Activated CD4-positive, alpha-beta memory T cell treated with anti-CD3 and anti-CD28 coated beads, Interleukin-2, amount 10 ng/mL, durations not matched to agents 7 days and 5 days (primary cell): ENCODE measurements at places on chromosomes 16 and 17.

GRCh38 chr16:5225931-5226655 is 128.5 kb upstream of the EEF2KMT start:
- no peak for DNase-seq

DNA sequence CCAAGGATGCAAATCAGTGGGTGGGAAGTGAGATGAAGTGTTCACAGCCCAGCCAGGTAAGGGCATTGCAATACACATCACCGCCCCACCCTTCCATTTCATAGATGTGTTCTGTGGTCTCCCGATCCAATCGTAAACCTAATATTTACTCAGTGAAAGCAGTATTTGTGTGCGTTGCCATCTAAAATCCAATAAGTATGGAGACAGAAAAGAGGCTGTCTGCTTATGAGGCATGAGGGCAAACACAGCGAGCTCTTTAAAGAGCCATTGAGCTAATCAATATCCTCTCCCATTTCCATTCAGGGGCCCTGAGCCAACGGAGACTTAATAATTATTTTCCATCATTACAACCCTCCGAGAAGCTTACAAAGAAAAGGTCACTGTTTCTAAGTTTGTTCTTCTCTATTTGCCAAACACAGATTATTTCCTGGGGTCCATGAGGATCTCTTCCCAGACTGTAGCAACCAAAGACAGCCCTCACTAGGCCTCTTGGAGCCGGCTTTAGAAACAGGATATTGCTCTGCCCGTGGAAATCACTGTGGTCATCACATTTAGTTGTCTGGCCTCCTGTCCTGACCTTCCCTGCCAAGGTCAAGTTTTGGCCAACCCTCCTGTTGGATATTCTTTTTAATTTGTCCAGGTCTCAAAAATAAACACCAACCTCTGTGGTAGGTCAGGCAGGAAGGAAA is 120.1 kb downstream of the SLC39A11 start:
- DNase-seq: no peak

DNA sequence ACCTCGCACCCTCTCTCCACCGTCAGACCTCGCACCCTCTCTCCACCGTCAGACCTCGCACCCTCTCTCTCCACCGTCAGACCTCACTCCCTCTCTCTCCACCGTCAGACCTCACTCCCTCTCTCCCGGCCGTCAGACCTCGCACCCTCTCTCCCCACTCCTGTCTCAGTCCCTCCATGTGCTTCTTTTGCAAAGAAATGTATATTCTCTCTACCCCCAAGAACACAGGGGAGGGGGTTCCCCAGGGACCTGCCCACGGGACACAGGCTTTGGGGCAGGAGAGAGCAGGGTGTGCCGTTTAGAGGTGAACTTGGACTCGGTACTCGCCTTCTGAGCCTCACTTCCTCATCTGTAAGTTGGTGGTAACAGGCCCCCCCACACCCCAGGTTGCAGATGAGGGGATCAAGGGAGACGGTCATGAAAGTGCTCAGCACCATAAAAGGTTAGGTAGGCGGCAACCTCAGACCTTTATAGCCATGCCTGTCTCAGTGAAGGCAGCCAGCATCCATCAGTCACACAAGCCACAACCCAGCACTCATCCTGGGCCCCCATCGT is 63.7 kb downstream of the RPH3AL start:
- no peak for DNase-seq

DNA sequence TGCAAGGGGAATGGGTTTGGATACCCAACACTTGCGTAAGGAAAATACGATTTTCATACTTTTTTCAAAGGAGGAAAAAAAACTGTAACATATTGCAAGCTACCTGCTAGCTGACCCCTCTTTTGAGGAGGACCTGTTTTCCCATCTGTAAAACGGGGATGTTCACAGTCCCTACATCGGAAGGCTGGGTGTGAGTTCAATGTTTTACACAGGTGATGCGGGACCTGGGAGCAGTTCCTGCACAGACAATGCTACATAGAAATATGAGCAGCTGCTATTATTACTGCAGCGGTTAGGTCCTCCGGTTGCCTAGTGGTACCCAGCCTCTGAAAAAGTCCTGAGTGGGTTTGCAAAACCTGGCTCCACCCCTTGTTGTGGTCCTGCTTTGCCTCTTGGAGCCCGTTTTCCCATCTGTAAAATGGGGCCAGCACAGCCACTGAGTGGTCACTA is 3.5 kb downstream of the SOCS1 start:
- peak; percentile 34 for DNase-seq

GRCh38 chr17:83116783-83117555 is 37.6 kb downstream of the METRNL start:
- no peak for DNase-seq

DNA sequence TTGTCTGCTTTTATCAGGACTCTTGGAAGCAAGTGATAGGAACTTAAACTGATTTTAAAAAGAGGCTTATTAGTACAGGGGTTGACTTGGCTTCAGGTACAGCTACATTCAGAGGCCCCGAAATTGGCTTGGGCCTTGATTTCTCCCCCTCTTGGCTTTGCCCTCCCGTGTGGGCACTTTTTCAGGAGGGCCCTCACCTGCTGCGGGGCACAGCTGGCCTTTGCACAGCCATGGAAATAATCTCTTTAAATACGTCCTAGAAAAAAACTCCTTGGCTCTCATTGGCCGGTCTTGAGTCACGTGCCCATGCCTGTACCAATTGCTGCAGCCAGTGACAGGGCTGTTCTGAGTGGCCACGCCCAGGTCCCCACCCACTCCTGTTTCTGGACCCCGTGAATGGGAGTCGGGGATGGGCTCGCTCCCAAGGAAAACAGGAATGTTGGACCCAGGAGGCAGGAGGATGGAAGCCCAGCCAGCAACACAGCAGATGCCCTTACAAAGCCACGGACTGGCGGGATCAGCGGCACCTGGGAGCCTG is 15.0 kb downstream of the CA5A start:
- DNase-seq: no peak

- no peak for DNase-seq
Observed at GRCh38 chr16:80285104-80285503, 255.7 kb upstream of the DYNLRB2 start.

GRCh38 chr17:1104222-1104621 is 75.6 kb downstream of the ABR start:
- no peak for DNase-seq

DNA sequence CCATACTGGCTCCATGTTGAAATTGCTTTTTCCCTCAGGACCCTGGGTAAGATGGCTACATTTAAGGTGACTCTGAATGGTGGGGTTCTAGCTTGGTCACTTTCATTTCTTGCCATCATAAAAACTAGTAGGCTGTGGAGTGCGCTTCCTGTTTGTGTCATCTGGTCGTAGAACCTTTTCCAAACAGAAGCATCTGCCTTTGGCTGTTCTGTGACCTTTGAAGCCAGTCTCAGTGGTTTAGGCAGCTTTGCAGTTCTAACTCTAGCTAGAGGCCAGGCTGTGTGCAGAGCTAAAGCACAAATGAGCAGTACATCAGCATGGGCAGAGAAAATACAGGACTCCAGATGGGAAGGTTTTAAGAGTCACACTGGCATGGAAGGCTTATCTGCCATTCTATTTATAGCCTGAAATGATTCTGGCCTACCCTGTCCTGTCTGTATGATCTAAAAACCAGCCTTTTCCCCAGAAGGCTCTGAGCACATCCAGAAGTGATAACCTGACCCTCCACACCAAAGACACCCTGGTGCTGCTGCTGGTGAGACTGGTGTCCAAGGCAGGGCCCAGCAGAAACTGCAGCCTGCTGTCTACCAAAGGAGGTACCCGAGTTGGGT is 8.6 kb downstream of the ESRP2 start:
- DNase-seq: no peak

- DNase-seq: no peak
Observed at GRCh38 chr16:54385141-54385540, 98.6 kb upstream of the IRX3 start.

DNA sequence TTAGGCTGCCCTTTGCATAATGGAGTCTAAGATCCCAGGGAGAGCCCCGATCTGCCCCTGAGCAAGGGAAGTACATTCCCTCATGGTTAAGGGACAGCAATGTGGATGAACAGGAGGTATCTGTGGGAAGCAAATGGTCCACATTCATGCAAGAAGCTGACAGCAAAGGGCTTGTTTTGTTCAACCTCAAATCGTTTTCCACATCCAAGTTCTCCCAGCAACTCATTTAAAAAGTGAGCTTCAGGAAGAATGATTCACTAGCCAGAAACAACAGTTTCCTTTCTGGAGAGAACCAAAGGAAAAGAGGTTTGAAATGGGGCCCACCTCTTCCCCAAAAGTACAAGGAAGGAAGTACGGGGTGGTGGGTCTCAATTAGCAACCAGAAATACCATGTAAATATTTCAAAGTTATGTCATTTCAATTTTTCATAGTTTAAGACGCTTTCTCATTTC is 9.4 kb downstream of the HSPB9 start:
- DNase-seq: no peak

DNA sequence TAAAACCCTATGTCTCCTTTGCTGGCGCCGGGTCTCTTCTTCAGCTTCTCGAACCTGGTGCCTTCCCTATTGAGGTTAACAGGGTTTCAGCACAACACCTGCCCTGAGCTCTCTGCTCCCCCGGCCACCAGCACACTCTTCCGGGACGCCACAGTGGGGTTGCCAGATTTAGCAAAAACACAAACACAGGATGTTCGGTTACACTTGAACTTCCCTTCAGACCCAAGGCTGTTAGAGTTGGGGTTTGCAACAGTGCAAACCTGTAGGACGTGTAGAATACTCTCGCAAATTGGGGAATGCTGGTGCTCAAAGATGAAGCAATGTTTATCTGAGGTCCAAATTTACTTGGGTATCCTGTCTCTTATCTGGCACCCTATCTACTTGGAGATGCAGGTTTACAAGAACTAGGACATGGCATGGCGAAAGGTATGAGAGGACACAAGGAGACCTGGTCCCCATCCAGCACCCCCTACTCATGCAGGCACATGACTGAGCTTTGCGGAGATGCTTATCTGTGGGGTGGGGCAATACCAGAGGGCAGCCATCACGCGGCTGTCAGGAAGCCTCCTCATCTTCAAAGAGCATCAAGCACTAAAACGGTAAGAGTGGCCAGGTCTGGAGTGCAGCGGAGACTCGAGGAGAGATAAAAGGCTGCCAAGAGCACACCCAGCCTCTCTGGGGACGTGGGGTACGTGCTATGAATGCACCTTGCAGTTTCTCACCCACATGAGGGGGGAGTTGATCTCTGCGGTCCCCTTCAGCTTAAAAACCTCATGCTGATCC is 52.8 kb downstream of the SDK2 start:
- DNase-seq: peak; percentile 68

DNA sequence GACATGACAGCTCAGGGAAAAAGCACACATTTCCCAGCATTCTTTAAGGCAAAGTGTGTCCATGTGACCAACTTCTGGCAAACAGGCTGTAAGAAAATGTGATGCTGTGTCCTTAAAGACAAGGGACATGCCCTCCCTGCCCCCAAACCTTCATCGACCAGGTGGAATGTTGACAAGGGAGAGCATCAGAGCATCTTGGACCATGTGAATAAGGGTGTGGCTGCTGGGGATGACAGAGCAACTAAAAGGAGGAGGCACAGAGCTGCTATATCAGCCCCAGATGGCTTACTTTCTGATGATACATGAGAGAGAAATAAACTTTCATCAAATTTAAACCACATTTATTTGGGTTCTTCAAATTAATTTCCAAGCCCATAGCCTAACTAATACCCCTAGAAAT is 2.2 kb upstream of the ZNF23 start:
- no peak for DNase-seq

DNA sequence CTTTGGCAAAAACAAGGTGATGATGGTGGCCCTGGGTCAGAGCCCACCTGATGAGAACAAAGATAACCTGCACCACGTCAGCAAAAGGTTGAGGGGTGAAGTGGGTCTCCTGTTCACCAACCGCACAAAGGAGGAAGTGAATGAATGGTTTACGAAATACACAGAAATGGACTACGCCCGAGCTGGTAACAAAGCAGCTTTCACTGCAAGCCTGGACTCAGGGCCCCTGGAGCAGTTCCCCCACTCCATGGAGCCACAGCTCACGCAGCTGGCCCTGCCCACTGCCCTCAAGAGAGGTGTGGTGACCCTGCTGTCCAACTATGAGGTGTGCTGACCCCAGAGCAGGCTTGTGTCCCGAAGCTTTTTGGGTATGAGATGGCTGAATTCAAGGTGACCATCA is 29.7 kb upstream of the DLX4 start:
- no peak for DNase-seq

- DNase-seq: no peak
Observed at GRCh38 chr16:19559242-19559910, 3.9 kb downstream of the VPS35L start.

DNA sequence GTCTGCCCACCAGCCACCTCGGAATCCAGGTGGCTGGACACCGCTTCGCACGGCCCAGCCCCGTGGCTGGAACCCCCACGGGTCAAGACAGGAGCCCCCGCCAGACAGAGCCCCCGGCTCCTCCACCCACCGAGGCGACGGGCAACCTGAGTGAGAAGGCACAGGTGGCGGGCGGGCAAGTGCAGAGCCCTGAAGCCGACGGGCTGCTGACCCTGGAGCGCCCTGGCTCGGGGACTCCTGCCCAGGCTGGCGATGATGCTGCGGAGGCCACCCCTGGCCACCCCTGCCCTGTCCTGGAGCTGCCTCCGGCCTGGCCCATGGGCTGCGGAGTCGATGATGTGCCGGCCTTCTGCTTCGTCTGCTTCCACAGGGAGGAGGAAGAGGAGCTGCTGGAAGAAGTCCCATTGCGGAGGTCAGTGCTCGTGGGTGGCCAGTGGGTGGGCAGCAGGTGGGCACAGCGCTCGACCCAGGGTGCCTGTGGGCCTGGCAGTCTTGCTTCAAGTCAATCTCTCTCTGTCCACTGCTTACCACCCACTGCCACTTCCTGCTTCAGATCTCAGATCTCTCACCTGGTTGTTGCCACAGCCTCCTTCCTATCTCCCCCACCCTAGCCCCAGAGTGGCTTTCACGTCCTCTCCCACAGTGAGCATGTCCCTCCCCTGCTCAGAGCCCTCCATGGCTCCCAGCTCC is 33.1 kb upstream of the SBK1 start:
- DNase-seq: no peak

DNA sequence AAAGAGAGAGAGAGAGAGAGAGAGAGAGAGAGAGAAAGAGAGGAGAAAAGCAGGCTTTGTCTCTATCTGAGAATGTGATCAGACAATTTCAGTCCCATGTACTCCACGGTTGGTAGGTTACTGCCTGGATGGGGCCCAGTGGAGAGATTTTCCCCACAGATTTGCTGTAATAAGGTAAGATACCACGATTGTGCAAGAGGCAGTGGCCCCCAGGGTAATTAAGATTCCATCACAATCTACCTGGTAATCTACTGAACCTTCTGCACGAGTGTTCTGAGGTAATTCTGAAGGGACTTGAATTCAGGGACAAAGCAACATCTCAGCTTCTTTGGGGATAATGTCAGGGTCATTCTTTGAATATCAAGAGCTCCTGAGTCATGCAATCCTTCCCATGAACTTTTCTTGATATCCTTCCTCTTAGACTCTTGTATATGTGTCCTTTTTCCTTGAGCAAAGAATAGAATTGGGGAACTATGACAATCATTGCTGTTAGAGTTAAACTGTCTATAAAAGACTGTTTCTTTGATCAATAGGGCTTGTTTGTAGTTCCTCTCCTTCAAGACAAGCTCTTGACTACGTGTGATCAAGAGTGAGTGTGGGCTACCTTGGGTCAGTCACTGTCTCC is 306.6 kb downstream of the MAF start:
- DNase-seq: no peak
